NCI-H1694 treated with DMSO at 0.1 percent for 48 hours (cell line): ENCODE measurements at places on chromosomes 1 and 21.

DNA sequence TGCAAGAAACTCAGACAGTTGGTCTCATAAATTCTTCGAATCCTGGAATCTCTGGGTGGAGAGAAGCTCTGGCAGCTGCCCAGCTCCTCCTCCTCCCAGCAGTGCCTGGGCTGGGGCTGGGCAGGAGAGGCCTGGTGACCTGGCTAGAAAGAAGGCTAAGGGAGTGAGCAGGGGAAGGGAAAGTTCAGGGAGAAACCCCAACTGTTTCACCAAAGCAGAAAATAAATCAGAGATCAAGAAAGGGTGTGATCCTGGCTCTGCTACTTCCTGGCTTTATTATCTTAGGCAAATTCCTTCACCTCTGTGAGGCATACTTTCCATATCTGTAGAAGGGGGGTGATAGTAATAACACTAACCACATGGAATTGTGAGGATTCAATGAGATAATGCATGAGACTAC, 8.8 kb upstream of the COL16A1 start:
- no peak for DNase-seq

DNA sequence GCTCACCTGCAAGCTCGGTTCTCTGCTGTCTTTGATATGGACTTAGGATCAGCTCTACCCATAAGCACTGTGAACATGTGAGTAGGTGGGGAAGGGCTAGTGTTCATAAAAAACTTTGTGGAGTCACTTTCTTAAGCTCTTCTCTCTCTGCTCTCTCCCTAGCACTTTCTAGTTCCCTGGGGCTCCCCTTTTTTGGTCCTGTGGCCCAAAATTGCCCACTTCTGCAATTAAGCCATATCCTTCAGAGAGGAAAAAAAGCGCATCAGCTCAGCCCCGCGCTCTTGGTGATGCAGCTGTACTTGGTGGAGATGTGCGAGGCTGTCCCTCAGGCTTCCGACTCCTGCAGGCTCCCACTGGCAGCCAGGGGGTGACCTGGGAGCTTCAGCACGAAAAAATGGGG, 23.4 kb downstream of the CCSAP start:
- no peak for DNase-seq

GRCh38 chr1:212677136-212677535, 22.5 kb downstream of the BATF3 start:
- no peak for DNase-seq

GRCh38 chr1:119771770-119772169, 3.1 kb upstream of the HMGCS2 start:
- no peak for DNase-seq

DNA sequence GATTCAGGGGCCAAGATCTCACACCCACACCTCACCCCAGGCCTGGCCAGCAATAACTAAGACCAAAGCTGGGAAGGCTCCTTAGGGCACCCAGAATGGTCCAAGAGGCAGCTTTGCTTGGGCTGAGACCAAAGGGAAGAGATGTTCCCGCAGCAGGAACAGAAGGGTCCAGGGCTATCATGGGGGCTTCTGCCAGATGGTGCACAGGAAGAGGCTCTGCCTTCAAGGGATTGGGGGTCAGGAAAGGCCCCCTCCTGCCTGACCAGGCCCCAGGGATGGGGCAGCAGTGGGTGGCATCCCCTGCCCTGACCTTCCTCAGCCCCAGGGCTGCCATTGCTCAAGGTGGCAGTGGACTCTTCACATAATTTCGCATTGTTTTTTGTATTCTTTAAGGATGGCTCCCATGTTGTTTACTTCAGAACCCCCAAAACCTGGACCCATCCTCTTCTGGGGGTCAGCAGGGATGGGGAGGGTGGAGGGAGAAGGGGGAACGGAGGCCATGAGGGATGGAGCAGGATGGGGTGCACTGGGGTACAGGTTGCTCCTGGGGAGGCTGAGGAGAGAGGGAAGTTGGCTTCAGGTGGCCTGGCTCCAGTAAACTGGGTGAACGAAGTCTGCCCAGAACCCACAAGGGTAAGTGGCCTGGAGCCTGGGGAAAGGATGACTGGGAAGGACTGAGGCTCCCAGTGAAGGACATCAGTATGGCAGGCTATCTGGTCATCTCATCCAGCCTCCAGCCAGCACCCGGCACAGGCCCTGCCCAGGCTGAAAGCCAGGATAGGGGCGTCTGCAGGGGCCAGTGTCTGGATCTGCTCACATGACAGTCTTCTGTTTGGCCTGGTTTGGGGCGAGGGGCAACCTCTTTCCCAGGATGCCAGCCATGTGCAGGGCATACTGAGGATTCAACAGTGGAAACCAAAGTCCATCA, 2.6 kb upstream of the NADK start:
- DNase-seq, result no peak
